Caco-2 (cell line): ENCODE measurements at places on chromosomes 1 and 21.
A peak's percentile ranks its signal among the peaks of the same experiment; 100 is the strongest.

- no peak for DNase-seq
These were observed 125.1 kb downstream of the CYYR1 start for GRCh38 chr21:26447932-26448475.

DNA sequence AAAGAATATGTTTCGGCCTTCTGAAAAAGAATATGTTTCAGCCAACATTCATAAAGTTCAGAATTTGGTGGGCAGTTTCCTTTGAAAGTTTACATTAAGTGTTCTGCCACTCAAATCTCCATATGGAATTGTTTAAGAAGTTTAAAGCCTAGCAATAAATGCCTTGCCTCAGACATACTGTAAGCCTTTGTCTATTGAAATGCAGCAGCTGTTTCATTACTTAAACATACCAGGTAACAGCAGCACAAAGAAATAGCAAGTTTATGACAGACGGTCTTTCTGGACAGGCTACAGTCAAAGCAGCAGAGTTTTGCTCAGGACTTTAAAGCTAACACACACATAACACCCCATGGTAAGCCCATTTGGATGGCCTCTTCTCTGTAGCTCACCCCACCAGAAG is 38.5 kb upstream of the C1orf105 start:
- no peak for DNase-seq

- DNase-seq, result no peak
These were observed 17.1 kb upstream of the APOBEC4 start for GRCh38 chr1:183670169-183670568.

DNA sequence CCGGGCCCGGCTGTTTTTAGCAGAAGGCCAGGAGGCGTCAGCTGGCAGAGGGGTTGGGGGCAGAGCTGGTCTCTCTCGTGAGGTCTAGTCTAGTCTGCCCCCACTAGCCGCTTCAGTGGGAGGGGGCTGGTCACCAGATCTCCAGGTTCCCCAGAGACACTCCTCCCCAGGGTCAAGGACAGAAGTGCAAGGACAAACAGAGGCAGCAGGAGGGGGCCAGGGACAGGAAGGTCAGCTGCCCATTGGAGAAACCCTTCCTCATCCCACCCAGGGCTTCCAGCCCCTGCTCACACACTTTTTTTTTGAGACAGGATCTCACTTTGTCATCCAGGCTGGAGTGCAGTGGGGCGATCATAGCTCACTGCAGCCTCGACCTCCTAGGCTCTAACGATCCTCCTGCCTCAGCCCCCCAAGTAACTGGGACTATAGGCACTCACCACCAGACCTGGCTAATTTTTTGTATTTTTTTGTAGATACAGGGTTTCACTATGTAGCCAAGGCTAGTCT is 10.0 kb downstream of the FAM229A start:
- DNase-seq, result no peak

DNA sequence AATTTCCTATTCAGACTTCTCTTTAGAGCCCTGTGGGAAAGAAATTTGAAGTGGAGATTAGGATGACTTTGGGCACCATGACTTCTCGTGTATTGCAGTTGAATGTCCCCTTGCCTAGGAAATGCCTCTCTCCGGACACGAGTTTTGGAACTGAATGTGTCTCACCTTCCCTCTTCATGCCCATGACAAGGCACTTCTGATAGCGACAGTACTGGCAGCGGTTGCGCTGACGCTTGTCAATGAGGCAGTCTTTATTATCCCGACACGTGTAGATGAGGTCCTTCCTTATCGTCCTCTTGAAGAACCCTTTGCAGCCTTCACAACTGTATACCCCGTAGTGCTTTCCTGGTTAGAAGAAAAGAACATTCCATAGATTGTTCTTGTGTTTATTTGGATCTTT is 28.1 kb downstream of the RXRG start:
- no peak for DNase-seq

DNA sequence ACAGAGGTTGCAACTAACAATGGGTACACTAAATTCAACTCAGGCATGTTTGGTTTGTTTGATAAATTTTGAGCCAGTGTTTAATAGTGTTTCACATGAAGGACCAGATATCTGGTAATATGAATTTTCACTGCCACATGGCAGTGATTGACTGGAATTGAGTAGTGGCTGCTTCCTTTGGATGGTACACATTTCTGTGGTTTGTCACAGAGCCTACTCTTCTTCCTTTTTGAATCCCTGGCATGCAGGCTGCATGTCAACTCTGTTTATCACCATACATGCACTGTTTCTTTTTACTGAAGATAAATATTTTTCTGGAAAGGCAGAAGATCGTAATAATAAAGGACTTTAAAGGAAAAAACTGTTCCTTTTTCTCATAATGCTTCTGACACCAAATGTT is 35.5 kb downstream of the SDCCAG8 start:
- DNase-seq, result no peak

- DNase-seq, result peak; percentile 62
These were observed 43.4 kb upstream of the MRPS6 start for GRCh38 chr21:34029743-34030528.

GRCh38 chr1:10338047-10338446 is 60.8 kb upstream of the PGD start:
- DNase-seq, result peak; percentile 41

- DNase-seq, result peak; percentile 46
These were observed 14.0 kb upstream of the L1TD1 start for GRCh38 chr1:62180639-62181038.

DNA sequence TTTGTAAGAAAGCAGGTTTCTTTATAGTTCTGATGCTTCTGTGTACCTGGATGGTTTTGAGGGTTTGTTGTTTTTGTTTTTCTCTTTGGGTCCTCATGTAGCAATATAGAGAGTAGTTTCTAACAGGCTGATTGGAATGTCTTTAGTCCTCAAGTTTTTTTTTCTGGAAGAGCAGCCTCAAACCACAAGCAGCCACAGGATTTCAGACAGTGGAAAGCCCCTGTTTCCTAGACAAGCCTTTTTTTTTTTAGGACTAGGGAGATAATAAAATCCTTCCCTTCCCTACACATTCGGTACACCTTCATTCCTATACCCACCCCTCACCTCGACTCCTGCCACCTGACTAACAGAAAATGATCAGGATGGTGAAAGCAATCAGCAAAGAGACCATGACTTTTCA is 47.6 kb downstream of the ACP6 start:
- DNase-seq, result no peak

DNA sequence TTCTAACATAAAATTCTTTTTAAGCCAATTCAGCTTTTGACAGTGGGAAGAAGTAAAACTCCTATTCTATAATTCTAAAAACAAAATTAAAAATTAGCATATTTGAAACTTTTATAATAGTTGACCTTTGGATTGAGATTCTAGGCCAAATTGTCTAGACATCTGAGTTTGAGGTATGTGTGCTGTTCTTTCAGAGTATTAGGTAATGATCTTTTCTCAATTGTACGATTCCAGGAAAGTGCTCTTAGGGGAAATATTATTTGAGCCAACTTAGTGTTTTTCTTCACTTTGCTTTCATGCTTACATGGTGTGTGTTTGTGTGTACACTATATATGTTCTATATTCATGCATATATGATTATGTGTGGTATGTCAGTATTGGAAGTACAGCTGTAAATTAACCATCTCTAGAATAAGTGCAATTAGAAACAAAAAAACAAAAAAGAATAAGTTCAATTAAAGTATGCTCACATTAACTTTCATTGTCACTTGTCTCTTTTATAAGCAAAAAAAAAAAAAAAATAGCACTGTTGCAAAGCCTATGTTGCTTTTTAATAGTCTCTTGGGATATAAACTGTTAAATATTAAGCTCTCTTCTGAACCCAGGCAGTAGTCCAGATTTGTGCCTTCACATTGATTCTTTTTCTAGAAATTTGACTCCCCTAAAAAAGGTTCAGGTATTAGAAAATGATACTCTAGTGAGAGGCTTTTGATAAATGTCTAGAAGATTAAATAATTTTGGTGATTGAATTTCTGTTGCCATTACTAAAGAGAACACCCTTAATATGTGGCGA is 132.2 kb downstream of the ATP5PO start:
- DNase-seq, result no peak

DNA sequence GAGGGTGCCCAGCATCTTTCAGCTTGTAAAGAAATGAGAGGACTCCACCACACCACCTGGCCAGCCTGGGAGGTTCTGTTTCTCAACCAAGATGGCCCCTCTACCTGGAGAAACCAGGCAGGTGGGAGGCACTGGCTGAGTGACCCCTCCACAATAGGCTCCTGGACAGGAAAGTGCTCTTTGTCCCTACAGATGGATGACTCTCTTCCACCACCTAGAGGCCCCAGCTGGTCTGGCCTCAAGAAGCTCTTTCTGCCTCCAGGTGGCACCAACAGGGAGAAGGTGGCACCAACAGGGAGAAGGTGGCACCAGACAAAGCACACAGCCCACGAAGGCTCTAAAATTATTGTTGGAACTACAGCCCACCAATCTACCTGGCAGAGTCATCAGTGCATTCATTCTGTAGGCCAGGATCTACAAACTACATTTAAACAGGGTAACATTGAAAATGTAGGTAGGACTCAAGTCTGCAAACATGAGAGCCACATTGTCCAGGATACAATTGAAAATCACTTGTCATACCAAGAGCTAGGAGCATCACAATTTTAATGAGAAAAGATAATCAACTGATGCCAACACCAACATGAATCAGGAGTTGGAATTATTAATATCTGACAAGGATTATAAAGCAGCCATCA is 14.4 kb downstream of the TMPRSS3 start:
- peak; percentile 63 for DNase-seq

GRCh38 chr1:39145331-39145965 is 59.0 kb upstream of the MACF1 start:
- DNase-seq, result no peak

DNA sequence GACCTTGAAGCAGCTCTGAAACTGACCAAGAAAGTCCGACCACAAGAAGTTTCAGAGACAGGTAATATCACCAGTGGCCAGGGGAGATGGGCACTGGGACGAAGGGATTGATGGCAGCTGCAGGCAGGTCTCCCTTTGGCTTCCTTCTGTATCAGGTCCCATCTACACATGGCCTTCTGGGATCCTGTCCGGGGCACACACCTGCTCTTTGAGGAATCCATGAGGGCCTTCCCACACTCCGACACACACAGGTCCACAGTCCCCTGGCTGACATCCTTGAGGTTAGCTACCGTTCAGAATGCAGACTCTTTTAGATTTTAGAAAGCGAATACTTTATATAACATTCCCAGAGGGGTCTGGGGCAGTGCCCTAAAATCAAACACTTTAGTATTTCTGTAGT is 26.5 kb upstream of the TMEM125 start:
- DNase-seq, result no peak

- no peak for DNase-seq
These were observed 3.3 kb downstream of the AHDC1 start for GRCh38 chr1:27600498-27601175.

DNA sequence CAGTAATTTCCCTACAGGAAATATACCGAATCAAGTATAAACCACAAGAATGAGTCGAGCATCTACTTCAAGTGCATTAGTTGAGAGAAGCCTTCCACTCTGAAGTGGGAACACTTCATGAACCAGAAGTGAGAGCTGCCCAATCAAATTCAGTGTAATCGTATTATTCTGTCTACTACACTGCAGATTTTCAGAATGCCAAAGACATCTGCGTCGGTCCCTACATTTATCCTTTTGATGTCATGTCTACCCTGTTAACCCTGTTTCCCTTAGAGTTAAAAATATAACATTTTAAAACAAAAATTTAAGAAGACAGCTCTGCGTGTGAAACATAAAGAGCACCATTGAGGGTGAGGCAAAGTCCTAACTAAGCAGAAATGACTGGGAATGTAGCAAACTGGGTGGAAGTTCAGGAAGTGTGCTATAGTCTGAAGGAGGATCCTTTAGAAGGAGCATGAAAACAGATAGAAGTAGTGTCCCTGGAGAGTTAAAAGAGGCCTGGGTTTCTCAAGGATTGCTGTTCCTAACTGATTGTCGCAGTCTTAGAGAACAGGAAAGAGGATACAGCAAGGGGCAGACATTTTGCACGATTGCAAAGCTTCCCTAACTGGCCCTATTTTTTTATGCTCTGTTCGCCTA is 291.2 kb downstream of the PTPRC start:
- no peak for DNase-seq

DNA sequence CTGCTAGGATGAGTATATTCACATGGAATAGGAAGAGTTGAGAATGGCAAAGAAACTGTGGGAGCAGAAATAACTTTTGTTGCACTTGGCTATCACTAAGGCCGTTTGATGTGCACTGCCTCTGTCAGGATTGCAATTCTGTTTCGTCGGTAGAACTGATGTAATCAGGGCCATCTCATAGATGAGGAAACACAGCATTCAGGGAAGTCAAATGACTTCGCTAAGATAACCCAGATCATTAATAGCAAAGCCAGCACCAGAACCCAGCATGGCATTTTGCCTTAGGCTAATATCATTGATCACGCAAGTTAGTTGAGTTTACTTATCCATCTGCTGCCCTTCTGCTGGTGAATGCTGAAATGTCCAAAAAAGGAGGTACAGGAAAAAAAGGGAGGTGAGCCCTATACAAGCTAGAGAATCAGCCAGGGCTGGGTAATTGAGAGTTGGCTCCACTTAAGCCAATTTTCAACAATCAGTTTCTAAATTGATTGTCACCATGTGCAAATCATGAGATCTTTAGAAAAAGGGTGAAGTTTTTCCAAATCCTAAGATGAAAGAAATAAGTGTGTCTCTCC is 7.6 kb downstream of the RASSF5 start:
- DNase-seq, result no peak

DNA sequence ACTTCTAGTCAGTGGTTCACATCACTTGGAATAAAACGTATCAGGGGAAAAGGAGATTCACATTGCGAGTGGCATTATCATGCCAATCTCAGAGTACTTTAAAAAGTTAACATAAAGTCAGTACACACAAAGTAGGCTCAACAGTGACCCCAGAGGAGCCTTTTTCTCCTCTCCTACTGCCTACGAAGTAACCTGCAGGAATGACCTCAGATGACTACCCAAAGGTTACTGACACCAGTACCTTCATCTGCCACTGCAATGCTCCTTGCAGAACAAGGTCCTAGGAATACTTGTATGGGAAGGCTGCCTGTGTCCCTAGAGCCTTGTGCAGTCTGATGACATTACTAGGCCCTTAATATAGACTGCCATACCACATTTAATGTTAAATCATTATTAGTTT is 389.8 kb upstream of the LYPLAL1 start:
- peak; percentile 1 for DNase-seq

- DNase-seq, result no peak
These were observed 31.5 kb downstream of the COL18A1 start for GRCh38 chr21:45436351-45437065.

DNA sequence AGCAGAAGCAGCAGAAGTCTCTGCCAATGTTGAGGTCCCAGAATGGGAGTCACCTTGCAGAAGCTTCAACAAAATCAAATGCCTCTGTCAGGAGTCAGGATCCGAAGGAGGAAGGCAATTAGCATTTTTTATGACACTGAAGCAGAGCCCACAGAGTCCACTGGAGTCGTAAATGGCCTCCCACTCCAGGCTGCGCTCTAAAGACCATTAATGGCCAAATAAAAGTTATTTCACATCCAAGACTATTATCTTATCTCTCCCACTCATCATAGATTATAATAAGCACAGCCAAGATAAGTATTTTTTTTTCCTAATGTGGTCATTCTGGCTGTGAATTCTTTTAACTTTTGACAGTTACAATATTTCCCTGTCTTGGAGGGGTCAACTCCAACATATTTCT is 191.1 kb upstream of the C8B start:
- no peak for DNase-seq
